Dorsolateral prefrontal cortex (tissue), 122 donors: ENCODE measurements at places on chromosomes 3 and 15.

GRCh38 chr3:39404943-39405686 lies 1.4 kb upstream of the RPSA start:
- no peak for DNase-seq

- DNase-seq = no peak
Measured at GRCh38 chr3:87756616-87757015, 302.2 kb downstream of the CGGBP1 start.

- DNase-seq = no peak
Measured at GRCh38 chr3:146325170-146325569, 74.3 kb upstream of the PLSCR4 start.

GRCh38 chr3:157374933-157375332 lies 61.7 kb upstream of the PTX3 start:
- no peak for DNase-seq

DNA sequence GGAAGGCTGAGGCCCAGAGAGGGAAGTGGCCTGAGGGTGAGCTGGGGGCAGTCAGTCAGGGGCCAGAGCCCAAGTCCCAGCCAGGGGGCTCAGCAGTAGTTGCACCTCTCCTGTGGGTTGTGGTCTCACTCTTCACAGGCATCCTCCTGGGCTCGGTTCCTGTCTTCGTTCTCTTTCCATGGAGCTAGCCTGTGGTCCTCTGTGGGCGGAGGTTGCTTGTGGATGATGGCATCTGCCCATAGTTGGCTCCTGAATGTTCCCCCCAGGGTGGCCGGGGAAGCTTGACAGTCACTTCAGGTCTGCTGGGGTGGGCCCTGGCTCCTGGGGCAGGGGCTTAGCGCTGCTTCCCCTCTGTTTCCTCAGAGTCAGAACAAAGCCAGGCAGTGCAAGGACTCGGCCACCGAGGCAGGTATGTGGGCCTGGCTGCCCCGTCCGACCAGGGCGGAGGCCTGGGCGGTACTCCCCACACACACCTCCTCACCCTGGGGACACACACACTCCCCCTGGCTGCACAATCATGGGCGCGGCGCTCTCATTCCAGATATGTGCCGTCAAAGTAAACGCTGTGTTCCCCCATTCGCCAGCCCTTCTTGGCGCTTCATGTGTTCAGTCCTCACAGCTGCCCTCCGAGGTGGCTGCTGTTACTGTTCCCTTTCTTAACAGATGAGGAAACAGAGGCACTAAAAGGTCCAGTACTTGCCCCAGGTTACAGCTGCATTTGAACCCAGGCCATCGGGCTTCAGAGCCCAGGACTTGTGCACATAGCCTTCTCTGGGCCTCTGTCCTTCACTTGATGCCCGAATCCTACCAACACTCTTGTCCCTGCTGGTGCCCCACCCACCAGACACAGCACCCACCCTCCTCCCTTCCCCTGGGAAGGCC lies 34.5 kb downstream of the PSTPIP1 start:
- peak; percentile 14 for DNase-seq

DNA sequence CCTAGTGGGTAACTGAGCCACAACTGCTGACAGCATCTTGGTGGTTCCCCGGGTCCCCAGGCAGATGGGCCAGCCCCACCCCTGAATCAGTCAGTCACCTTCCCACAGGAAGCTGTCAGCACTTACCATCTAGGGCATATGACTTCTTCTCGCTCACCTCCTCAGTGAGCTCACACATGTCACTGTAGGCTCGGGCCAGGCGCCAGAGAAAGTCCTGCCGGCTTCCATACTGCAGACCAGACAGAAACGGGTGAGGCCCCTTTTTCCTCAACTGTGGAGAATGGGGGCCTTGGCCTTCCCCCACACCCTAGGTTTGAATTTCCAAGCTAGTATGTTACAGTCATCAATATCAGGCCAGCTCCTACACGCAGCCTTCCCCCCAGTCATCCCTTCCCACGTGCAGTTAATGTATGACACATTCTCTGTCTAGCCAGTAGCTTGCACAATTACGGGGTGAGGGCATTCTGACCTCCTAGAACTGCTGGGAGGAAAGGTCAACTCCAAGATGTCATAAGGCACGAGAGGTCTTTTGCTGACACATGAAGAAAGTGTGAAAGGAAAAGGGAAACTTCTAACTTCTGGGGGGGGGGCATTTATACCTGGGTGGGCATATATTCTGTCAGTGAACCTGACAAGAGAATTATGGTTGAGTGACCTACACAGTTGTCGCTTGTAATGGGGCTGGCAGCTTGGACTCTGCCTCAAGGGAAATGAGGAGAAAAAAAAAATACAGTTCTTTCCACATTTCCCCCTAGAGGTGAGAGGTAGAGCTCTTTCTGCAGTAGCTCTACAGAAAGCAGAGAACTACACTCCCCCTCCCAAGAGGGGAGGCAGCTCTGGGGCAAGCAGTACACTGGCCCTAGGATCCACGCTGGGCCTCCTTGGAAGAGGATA lies 10.9 kb downstream of the RMDN3 start:
- no peak for DNase-seq

DNA sequence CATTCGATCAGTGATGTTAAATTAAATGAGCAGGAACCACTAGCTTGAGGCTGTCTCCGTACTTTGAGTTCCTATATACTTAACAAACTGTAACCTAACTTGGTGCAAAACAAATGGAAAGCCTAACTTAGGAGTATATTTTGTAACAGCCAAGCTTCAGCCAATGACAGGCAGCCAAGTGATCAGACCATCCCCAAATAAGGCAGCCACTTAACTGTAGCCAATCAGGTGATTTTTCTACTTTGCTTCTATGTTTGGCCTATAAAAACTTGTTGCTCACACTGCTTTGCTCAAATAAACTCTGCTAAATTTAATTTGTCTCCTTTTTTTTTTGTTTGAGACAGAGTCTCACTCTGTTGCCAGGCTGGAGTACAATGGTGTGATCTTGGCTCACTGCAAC lies 19.3 kb upstream of the ZNF770 start:
- DNase-seq = no peak

- DNase-seq = no peak
Measured at GRCh38 chr15:63708126-63708772, 111.1 kb downstream of the FBXL22 start.

DNA sequence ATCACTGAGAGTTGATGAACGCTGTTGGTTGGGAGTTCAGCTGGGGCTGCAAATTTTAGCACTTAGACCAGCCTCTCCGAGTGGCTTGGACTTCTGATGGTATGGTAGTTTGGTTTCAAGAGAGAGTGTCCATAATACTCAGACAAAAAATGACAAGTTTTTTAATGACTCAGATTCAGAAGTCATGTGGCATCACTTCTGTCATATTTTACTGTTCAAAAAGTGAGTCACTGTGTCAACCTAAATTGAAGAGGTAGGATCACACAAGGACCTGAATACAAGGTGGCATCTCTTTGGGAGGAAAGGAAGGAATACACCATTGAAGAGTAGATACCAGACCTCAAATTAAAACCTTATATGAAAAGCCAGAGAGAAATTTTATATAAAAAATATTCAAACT lies 99.1 kb upstream of the CHMP2B start:
- no peak for DNase-seq

- DNase-seq = no peak
Measured at GRCh38 chr3:23811185-23811527, 5.4 kb downstream of the UBE2E1 start.

GRCh38 chr3:40876496-40876895 lies 322.8 kb upstream of the CTNNB1 start:
- no peak for DNase-seq

- DNase-seq = no peak
Measured at GRCh38 chr3:186060222-186060621, 48.7 kb downstream of the ETV5 start.

GRCh38 chr3:46943237-46944187 lies 33.0 kb downstream of the CCDC12 start:
- peak; percentile 10 for DNase-seq
